Astrocyte of the hippocampus (primary cell): ENCODE measurements at places on chromosomes 1 and 21.

DNA sequence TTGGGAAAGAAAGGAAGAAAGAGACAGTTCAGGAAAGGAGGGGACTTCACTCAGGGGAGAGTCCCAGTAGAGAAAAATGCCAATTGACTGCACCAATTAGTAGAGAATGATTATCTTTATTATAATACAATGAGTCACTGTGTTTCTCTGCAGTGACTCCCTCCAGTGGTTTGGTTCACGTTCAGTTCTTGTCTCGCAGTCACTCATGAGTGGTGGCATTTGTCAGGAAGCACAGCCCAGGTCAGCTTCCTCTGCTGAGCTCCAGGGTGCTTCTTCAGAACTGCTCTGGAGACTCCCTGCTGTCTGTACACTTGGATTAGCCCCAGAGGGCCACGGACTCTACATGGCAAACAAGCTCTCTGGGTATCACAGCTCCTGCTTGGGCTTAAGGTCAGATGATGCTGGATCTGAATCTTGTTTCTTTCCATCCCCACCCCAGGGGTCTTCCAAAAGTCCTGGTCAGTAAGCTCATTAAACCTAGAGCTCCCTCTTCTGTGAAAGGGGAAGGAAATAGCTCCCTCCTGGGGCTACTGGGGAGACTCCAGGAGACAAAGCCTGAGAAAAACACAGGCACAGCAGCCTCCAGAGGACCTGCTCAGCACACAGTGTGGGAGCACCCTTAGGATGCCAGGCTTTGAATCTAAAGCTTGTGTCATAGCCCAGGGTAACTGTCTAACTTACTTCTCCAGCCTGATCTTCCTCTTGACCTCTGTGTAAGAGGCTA is 619.0 kb downstream of the AJAP1 start:
- DNase-seq = no peak

- no peak for DNase-seq
Observed at GRCh38 chr1:107649023-107649422, 316.0 kb downstream of the VAV3 start.

DNA sequence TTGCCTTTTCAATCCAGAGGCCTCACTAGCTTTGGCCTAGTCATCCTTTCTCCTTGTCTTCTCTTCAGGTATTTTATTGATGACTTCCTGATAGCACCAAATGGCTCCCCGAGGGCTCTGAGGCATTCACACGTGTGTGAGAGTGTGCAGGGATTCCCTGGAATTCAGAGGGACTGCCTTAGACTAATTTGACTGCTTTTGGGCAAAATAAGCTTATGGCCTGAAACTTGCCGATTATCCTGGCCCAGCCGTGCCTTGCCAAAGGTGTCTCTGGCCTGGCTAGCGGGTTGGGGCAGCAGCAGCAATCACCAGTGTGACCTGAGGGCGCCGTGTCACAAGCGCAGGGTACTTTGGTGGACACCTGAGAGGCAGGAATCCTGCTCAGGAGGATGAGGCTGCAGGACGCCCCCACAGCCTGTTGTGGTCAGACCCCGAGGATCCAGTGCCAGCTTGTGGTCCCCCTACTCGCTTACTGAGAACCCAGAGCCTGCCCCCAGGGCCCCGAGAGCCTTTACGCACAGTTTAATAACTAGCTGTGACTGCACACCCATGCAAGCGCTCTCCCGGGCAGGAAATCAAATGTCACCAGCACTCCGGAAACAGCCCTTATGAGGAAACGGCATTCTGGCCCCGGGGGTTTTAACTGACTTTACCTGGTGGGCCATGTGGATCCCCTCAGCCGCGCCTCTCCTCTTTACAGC is 62.8 kb upstream of the PDE9A start:
- no peak for DNase-seq

- DNase-seq = no peak
Observed at GRCh38 chr1:203797948-203798655, 2.7 kb downstream of the ZBED6 start.

- DNase-seq = no peak
Observed at GRCh38 chr1:195328681-195329080, 1279.6 kb downstream of the KCNT2 start.

GRCh38 chr1:167171286-167171929 is 49.3 kb upstream of the POU2F1 start:
- DNase-seq = peak; percentile 69

GRCh38 chr1:15403962-15404580 is 5.6 kb upstream of the EFHD2 start:
- DNase-seq = no peak

GRCh38 chr1:54298284-54299033 is 98.5 kb downstream of the MRPL37 start:
- no peak for DNase-seq

- no peak for DNase-seq
Observed at GRCh38 chr1:11774753-11775152, 12.8 kb downstream of the C1orf167 start.

DNA sequence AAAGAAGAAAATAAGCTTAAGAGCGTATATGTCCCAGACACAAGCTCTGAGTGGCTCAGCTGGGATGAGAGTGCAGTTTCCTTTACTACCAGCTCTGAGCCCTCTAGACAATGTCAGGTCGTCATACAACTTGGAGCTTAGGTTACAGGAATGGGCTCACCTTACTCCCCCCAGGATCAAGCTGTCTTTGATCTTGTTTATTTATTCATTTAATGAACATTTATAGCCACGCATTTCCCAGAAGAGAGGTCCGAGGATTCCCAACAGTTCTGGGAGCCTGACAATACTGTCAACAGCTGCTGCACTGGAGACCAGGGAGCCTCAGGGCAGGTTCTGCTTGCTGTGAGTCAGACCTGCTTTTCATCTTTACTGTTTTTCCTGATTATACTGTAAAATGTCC is 378.9 kb downstream of the PLPP3 start:
- DNase-seq = no peak

DNA sequence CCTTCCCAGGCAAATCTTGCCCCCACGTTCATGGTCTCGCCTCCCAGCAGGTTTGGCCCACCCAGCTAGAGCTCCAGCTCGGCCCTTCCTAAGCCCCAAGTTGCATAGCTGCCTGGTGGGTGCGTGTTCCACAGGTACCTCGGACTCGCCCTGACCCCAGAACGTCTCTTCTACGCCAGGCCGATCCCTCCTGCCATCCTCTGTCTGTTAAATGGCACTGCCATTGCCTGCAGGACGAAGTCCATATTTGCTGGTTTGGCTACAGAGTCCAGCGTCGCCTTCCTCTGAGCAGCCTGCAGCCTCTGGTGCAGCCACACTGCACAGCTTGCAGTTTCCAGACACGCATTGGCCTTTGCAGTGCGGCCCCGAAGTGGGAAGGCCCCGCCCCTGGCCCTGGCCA is 228.1 kb downstream of the SDCCAG8 start:
- DNase-seq = no peak

DNA sequence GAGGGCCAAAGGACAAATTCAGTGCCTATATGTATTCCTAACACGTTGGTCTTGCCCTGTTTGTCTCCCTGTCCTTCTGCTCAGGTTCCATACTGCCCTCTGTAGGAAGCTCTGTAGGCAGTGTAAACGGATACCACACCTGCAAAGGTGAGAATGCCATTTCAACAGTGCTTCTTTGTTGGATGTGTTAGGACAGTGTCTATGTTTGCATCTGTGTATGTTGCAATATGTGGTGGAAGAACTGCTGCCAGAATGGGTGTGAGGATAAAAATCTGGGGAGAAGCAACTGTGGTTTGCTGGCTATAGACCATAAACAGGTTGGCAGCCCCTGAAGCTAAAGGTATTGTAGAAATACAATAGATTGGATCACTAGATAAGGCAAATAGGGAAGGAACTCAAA is 113.1 kb upstream of the BMP8A start:
- DNase-seq = no peak

- no peak for DNase-seq
Observed at GRCh38 chr1:204268101-204268500, 54.3 kb upstream of the GOLT1A start.
